ENCODE measurements at places on chromosomes 3 and 15. TPM values are rescaled to one million over a fixed set of nuclear protein-coding genes. Genes with fewer than 3 reads are reported as not detected.

Gene GRAMD2A
- 27.4 TPM for total RNA-seq

Gene PGBD4
- total RNA-seq, result 1.3 TPM

Gene KNL1
- 0.61 TPM for total RNA-seq

Gene GPR160
- total RNA-seq, result 22.3 TPM

Gene IGDCC3
- total RNA-seq, result not detected

Gene HHLA2
- 0.26 TPM for total RNA-seq

Gene PARP15
- total RNA-seq, result 9.7 TPM

Gene ZNF385D
- total RNA-seq, result 9.4 TPM

Gene GABRG3
- not detected for total RNA-seq

Gene ZNF662
- 9.6 TPM for total RNA-seq

Gene SEMA6D
- 8.0 TPM for total RNA-seq

Gene LRRC2
- 2.9 TPM for total RNA-seq

Gene CSPG5
- 5.4 TPM for total RNA-seq

Gene KIF7
- 2.1 TPM for total RNA-seq

Gene TTLL13
- total RNA-seq, result not detected

Gene COL6A6
- 34.8 TPM for total RNA-seq

Gene CNTN4
- total RNA-seq, result 11.3 TPM

Gene TIMMDC1
- total RNA-seq, result 94.1 TPM

Gene GUCA1C
- total RNA-seq, result not detected

Gene GOLGA8J
- not detected for total RNA-seq

Gene ZBBX
- not detected for total RNA-seq

Gene ATP13A5
- 2.0 TPM for total RNA-seq

Gene SCN11A
- 0.14 TPM for total RNA-seq

Gene CHRD
- total RNA-seq, result 5.3 TPM

Gene PAK6
- 5.7 TPM for total RNA-seq

Gene SCN5A
- total RNA-seq, result 0.58 TPM

Gene GOLGA6A
- total RNA-seq, result not detected

Gene DIS3L
- 27.1 TPM for total RNA-seq

Gene MORC1
- total RNA-seq, result not detected

Gene CPEB1
- total RNA-seq, result 2.5 TPM

Gene FBXW12
- not detected for total RNA-seq

Gene GNAT1
- not detected for total RNA-seq

Gene CCNB2
- total RNA-seq, result 1.7 TPM

Gene NANOGP8
- not detected for total RNA-seq

Gene SMAD6
- total RNA-seq, result 167 TPM

Gene MST1R
- 46.2 TPM for total RNA-seq

Gene MST1
- 23.7 TPM for total RNA-seq

Gene ZNF502
- 4.1 TPM for total RNA-seq

Data from upper lobe of right lung (tissue), 1 donor.